ENCODE measurements at places on chromosomes 6 and 20.

DNA sequence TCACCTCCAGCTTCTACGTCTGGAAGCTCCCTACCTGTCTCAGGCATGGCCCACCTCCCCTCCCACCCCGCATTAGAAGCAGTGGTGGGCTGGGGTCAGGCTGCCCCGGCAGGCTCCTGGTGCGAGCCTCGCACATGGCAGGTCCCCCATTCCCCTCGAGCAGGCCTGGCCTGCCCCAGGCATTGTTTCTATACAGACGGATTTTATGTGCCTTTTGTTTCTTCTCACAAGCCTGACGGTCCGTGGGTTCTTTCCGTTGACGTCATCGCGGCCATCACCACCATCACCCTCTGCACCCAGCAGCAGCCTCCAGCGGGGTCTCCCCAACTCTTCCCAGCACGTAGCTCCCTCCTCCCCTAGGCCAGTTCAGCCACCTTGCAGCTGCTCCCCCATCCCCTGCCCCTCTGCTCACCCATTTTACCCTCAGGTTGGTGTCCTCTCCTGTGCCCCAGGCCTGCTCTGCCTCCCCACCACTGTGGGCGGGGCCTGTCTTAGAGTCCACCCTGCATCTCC is 4.6 kb downstream of the CST7 start:
- DNase-seq: no peak

DNA sequence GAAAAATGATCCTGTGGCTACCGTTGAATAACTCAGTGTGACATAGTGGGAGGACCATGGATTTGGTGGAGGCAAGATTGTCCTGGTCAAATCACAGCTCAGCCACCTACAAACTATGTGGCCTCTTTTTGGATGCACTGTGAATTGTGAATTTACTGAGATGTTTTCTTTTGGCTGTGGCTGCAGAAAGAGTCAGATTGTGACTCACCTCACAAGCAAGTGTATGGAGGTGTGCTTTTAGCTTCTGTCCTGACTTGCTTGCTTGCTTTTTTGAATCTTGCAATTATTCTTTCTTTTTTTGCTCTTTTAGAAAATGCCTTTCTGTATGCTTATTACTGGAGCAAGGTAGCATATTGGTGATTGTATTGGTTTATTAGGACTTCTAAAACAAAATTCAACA is 122.9 kb upstream of the FOXO3 start:
- no peak for DNase-seq

GRCh38 chr6:156703719-156704118 is 73.5 kb upstream of the ARID1B start:
- DNase-seq: no peak

- no peak for DNase-seq
Measured at GRCh38 chr6:47603995-47604394, 94.4 kb upstream of the ADGRF4 start.

DNA sequence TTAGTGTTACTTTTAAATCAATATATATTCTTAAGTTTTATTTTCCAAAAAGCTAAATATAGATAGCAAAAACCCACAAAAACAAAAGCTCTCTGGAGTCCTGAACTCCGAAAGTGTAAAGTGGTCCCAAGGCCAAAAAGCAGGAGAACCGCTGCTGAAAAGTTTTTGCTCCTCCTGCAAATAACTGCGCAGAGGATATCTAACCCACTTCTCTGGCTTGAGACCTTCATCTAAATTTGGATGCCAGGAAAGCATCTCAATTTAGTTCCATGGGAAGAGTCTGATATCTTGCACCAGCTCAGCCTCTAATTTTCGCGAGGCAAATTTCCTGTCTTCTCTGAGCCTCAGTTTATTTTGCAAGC is 523 bp downstream of the MRPS10 start:
- DNase-seq: no peak

DNA sequence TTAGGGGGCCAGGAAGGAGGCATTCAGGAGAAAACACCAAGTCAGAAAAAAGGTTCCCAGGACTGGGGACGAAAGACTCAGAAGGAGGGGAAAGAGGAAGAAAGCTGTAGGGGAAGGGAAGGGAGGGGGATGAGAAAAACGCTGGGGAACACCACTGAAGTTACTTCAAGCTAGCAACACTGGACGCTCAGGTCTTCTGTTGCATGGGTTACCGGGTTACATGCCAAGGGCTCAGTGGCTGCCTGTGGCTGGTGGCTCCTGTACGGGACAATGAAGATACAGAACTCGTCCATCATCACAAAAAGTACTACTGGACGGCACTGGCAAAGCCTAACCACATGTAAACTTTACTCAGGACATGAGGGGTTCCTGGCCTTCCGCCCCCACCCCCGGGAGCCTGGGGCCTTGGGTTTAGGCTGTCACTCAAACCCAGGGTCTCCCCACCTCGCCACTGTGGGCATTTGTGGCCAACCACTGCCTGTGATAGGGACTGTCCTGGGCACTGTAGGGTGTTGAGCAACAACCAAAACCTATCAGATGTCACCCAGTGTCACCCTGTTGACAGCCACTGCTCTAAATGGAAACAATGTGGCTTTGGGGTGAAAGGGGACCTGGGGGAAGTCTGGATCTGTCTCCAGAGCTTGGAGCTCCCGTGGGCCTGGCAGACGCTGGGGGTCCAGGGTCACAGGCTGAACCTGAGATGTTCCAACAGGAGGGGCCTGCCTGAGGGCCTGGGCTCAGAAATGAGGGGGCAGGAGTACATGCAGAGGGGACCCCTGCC is 40.3 kb upstream of the CD93 start:
- DNase-seq: no peak

- DNase-seq: no peak
Measured at GRCh38 chr6:165986914-165987482, 180.7 kb downstream of the TBXT start.
